ENCODE measurements at places on chromosomes 4 and X.

DNA sequence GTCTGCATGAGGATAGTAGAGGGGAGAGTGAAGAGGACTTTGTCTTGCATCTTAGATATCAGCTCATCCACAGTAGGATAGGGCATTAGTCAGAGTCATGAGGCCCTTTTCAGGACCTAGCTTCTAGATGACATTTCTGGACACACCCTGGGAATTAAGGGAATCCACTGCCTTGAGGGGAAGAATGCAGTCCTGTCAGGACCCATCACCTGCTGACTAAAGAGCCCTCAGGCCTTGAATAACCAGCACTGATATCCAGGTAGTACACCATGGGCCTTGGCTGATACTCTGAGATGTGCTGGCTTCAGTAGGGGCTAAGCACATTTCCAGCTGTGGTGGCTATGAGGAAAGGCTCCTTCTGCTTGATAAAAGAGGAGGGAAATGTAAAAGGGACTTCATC lies 134.4 kb downstream of the EDA2R start:
- no peak for DNase-seq

DNA sequence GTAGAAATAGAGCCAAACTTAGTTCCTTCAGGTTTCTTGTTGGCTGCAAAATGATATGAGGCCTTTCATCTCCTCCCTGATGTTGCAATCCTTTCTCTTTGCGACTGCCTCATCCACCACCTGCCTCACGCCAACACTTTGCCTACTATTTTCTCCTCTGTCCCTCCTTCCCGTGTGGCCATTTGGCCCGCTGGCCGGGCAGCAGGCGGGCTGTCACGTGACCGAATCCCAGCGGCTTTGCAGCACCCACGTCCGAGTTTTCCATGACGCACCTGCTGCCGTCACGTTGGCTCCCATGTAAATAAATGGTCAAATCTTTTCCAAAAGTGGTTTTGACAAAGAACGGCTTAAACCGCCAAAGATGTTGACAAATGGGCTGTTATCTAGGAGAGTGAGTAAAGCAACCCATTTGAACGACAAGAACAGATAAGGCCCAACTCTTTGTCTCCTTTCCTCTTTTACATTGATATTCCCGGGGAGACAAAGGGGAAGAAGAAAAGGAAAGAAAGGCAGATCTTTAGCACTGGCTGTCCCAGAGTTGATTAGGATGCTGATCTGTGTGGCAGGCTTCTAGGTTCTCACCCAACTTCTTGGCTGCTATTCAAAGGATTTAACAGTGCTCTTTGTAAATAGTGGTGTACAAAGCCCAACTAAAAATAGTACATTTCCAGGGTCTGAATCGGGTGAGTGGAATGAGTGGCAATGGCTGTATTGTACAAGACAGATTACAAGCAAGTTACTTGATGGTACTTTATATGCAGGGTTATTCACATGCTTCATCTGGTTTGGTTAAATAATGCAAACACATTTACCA lies 174.2 kb upstream of the JADE1 start:
- DNase-seq, result no peak

DNA sequence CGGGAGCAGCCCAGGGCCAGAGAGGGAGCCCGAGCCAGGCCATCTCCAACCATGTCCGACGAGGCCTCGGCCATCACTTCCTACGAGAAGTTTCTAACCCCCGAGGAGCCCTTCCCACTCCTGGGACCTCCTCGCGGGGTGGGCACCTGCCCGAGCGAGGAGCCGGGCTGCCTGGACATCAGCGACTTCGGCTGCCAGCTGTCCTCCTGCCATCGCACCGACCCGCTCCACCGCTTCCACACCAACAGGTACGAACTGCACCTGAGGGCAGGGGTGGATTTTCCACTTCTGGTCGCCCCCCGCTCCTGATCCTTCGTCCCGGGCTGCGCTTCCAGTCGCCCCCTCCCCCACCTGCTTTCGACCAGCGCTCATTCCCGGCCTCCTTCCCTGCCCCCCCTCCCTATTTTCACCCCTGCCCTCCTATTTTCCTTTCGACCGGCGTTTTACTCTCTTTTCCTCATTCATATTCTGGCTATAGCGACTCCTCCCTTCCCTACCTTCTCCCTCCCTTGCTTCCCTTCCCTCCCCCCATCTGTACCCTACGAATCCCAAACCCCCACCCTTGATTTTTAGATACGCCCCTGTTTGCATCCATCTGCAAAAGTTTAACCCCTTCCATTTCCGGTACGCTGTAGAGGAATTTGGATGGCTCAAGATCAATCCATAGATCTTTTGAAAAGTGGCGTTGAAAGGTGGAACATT lies 633 bp downstream of the FAM199X start:
- DNase-seq, result no peak

DNA sequence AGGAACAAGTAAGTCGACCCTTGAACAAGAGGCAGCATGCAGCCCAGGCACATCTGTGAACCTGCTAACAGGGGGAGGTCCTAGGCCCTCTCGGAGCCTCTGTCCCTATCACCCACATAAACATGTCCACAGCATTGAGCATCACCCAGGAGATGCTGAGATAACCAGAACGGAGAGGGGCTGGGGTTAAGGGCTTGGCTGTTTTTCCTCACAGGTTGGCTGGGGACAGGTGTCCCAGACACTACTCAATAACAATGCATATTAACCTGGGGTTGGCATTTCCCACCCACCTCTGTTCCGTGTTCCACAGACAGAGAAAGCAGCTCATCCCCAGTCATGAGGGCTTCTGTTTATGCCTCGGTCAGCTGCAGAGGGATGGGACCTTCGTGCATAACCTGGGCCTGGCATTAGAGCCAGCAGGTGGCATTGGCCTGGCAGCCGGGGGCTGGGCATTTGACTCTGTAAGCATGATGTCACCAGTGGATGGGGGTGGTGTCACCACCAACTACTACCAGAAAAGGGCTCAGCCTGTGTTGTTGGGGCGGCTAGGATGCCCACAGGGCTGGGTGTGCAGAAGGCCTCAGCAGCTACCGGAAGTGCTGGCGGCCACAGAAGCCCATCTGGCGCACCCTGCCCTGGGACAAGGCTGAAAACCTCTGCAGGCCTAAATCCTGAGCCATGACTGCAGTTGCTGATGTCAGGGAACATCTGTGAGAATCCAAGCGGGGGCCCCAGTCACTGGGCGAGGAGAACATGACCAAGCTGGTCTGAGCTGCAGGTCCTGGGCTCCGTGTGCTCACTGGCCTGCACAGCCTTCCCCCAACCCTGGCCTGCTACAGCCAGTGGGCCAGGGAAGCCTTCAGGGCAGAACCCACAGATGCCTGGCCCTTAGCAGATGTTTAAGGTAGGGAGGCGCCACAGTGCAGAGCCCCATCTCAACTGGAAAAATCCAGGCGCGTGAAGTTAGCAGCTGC lies 351.4 kb downstream of the NR3C2 start:
- DNase-seq, result no peak

GRCh38 chr4:182491719-182492118 lies 248.5 kb downstream of the TENM3 start:
- DNase-seq, result no peak

DNA sequence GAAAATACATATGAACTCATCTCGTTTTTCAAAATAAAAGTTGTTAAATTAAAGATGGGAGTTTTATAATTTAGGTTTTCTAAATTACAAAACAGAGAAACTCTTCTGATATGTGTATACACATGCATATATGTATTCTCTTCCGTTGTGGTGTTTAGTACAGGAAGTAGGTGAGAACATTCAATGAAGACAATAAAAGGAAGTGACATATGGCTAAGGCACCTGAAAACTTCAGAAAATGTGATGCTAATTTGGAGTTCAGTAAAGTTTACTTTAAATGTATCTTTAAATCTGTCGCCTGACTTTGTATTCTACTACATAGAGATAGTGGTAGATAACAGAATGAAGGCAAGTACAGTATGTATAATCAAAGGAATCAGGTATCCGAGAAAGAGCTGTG lies 33.5 kb upstream of the ITM2A start:
- no peak for DNase-seq

DNA sequence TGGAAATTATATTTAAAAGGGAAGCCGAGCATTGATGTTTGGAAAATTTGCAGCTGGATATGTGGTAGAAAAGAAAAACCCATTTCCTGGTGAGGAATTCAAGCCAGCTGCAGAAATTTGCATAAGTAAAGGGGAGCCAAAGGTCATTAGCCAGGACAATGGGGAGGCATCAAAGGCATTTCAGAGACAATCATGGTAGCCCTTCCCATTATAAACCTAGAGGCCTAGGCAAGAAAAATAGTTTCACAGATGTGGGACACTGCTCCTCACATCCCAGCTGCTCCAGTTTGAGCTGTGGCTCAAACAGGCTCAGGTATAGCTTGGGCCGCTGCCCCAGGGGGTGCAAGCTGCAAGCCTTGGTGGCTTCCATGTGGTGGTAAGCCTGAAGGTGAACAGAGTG lies 35.8 kb downstream of the NAP1L3 start:
- no peak for DNase-seq

DNA sequence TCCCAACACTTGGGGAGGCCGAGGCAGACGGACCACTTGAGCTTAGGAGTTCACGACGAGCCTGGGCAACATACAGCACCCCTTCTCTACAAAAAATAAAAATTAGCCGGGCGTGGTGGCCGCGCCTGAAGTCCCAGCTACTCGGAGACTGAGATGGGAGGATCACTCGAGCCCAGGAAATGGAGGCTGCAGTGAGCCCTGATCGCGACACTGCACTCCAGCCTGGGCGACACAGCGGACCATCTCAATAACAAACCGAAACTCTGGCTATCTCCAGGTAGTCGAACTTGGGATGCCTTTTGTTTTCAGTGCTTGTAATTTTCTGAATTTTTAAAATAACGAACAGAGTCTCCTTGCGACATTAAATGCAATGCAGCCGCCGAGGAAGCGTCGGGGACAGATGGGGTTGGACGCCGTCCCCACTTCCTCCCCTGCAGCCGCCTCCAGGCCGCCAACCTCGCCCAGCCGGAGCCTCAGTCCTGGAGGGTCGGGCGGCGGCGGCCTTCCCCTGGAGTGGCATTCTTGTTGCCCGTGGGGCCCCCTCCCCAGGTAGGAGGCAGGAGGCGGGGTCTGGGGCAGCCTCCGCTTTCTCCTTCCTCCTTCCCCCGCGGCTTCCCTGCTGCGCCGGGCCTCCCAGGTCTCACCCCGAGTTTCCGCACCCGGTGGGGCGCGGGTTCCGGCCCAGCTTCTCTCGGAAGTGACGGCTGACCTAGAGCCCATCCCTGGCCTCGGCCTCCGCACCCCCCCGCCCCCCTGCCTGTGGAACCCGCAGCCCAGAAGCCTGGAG lies 14.6 kb downstream of the HMX1 start:
- DNase-seq, result no peak

GRCh38 chr4:15368856-15369255 lies 59.0 kb upstream of the C1QTNF7 start:
- DNase-seq, result no peak

DNA sequence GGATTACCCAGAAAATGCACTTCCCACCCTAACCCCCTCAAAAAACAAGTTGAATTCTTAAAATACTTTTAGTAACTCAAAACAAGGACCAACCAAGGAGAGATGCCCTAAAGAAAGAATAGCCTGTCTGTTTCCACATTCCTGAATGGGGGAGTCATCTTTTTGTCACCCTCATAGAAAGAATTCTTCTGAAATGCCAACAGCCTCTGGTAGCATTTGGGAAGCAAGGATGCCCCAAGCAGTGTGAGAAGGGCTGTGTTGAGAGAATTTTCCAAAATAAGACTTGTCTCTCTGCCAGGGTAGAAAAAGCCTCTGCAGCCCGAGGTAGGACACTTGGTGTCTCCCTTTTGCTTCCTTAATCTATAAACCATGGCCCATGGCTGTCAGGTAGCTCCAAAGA lies 173.1 kb upstream of the VCX3A start:
- DNase-seq, result no peak

GRCh38 chr4:61443813-61444510 lies 243.8 kb downstream of the ADGRL3 start:
- DNase-seq, result no peak

- DNase-seq, result no peak
Observed at GRCh38 chr4:128512161-128512560, 224.5 kb upstream of the PGRMC2 start.

DNA sequence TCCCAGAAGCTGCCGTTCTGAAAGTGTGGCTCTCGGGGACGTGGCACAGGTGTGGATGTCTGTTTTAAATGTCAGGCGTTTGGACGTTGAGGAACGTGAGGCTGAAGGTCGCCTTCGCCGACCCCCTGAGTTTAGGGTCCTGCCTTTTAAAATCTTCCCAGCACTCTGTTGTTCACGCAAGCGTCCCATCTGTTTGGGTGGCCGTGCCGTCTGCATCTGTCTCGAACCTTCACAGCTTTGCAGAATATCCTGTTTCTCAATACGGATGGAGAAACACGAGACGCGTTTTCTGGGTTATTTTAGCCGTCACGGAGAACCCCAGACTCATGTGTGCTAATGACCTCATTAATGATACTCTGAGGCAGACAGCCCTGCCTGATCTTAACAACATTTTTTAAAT lies 31.5 kb downstream of the SHOX start:
- DNase-seq, result no peak

DNA sequence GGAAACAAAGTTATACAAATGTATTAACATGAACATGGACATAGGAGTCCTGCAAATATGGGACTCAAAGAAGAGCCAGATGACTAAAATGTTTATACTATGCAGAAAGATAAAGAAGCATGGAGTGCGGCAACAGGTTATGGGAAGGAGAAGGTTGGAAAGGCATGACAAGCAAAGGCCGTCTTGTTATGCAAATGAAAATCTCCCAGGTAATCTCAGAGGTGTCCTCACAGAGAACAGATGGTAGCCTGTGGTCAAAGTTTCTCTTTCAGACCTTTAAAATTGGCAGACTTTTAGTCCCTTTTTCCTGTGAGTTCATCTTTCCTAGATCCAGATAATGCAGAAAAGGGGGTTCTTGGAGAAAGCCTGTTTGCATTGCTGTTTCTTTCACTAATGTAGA lies 116.4 kb upstream of the BEND4 start:
- no peak for DNase-seq

DNA sequence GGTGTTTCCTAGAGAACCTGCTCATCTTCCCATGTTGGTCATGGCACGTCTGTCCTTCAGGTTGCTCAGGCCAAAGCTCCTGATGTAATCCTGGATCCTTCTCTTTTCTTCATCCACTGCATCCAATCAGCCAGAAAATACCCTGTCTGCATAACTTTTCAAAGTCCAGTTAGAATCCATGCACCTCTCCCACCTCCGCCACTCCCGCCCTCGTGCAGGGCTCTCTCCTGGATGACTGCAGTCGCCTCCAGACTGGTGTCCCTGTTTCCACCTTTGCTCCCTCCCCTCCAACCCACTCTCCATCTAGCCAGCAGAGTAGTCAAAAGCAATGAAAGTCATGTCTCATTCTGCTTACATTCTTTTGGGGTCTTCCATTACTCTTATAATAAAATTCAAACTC lies 16.0 kb downstream of the CNGA2 start:
- DNase-seq, result no peak

- no peak for DNase-seq
Observed at GRCh38 chrX:63751481-63751880, 33.5 kb downstream of the ARHGEF9 start.

- no peak for DNase-seq
Observed at GRCh38 chr4:84954982-84955567, 11.4 kb downstream of the WDFY3 start.

All from hepatic stellate cell (primary cell).